ENCODE measurements at places on chromosomes 6 and 20.

- DNase-seq = no peak
These were observed 117.3 kb downstream of the B3GAT2 start for GRCh38 chr6:70839286-70840266.

- no peak for DNase-seq
These were observed 296.4 kb downstream of the PAX1 start for GRCh38 chr20:22001886-22002285.

- no peak for DNase-seq
These were observed 126.0 kb upstream of the RREB1 start for GRCh38 chr6:6981681-6982322.

- peak; percentile 13 for DNase-seq
These were observed at the start of gene PPP1R18 for GRCh38 chr6:30686009-30686907. Gene PPP1R18 (minus strand): TSS chr6:30686645. CDS start chr6:30686018, 627 bp downstream.

- DNase-seq = no peak
These were observed 19.5 kb downstream of the SLC22A1 start for GRCh38 chr6:160141001-160141726.

DNA sequence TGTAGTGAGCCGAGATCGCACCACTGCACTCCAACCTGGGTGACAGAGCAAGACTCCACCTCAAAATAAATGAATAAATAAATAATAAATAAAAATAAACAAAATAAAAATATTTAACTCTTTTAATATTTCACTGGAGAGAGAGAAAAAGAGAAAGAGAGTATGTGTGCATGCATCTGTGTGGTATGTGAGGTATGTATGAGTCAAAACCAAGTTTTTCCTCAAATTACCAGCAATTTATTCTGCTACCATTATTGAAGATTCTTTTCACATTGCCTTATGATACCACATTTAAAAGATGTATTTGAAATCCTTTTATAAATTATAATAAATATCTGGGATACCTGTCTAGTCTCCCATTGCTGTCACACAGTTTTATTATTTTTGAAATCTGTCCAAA, 122.1 kb downstream of the CD164 start:
- DNase-seq = peak; percentile 9

DNA sequence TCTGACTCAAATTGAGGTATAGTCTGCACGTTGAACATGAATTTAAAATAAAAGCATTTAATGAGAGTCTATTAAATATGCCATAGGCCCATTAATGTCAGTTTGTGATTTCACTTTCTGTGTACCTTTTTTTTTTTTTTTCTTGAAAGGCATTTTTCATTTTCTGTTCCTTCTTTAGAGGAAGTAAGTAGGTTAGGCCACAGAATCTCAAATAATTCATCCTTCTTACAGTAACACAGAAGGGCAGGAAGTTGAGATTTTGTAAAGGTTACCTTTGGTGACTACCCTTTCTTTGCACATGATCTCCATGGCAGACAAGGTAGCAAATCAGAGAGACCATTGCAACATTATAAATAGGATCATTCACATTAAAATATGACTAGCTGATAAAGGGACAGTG, 9.6 kb downstream of the L3MBTL3 start:
- no peak for DNase-seq

DNA sequence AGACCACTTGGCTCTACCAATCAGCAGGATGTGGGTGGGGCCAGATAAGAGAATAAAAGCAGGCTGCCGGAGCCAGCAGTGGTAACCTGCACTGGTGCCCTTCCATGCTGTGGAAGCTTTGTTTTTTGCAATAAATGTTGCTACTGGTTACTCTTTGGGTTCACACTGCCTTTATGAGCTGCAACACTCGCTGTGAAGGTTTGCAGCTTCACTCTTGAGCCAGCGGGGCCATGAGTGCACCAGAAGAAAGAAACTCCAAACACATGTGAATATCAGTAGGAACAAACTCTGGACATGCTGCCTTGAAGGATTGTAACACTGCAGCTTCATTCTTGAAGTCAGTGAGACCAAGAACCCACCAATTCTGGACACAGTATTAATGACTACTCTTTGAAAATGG, 89.9 kb upstream of the MBOAT1 start:
- no peak for DNase-seq

DNA sequence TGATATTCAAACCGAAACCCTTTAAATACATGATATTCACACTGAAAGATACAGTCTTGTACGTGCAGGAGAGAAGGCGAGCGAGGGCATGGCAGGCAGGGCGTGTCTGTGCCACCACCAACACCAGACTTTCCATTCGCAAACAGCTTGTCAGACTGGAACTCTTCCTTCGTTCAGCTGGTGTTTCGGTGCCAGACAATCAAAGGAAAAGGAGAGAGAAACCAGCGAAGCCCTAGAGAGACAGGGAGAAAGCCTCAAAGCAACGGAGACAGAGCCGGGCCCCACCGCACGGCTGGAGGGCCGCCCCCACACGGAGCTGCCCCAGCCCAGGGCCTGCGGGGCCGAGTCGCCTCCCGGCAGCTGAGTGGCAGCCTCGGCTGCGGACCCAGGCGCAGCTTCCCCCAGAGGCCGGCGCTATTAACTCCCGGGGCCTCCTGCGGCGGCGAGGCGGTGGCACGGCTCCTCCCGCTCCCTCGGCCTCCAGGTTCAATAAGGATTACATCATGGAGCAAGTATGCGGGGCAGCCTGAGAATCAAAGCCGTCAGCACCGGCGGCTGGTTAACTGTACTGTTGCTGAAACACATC, 32.1 kb upstream of the NR2E1 start:
- peak; percentile 73 for DNase-seq

DNA sequence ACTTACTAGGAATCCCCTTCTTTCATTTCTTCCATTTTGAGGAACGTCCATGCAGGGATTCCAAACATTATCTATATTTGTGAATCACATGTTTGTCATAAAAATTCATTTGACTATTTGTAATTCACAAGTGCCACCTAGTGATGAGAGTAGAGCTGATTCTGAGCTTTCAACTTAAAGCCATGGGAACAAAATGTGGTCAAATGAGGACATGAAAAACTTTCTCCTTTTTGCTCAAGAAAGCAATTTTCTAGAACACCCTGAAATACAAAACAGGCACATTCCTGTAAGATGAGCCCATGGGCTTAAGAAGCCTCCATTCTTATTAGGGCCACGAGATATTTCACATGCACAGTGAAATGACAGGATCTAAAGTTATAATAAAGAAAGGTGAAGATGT, 12.3 kb downstream of the MAP3K7 start:
- no peak for DNase-seq

- DNase-seq = no peak
These were observed 34.8 kb upstream of the PSMF1 start for GRCh38 chr20:1083431-1084080.

- DNase-seq = no peak
These were observed 89.8 kb downstream of the MYB start for GRCh38 chr6:135270676-135271536.

- DNase-seq = no peak
These were observed 15.6 kb upstream of the EYA4 start for GRCh38 chr6:133225560-133225959.

DNA sequence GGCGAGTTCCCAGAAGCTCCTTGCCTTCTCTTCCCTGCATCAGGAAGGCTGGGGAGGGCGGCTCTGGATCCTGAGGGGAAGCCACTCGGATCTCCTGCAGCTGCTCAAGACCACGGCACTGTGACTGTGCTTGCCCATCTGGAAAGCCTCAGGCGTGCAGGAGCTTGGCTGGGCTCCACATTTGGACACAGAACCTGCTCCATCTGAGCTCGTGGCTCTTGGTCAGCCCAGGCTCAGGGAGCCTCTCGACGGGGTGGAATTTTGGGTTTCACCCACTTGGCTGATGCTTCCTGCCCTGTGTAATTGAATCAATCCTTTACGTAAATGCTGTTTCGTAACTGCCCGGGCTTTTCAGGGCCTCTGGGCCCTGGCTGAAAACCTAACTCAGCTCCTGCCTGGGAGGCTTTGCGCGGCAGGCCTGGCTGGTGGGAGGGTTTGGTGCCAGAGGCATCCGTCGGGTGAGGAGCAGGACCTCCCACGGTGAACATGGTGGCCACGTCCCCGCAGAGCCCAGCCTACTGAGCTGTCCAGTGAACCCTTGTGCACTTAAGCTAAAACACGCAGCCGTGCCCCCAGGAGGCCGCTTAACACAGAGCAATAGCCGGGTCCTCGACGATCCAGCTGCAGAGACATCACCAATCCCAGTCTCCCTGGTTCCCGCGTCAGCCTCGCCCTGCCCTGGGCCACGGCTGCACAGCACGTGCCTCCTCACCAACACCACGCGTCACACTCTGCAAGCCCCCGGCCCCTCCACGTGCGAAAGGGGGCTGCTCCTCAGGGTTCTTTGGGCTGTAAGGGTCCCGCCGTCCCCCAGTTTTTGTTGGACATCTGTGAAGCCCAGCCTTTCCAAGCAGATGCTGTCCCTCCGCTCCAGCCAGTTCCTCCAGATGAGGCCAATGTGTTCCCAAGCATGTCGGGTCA, 241.0 kb downstream of the DLL1 start:
- no peak for DNase-seq

- DNase-seq = no peak
These were observed 166.2 kb downstream of the SOX4 start for GRCh38 chr6:21759721-21760120.

DNA sequence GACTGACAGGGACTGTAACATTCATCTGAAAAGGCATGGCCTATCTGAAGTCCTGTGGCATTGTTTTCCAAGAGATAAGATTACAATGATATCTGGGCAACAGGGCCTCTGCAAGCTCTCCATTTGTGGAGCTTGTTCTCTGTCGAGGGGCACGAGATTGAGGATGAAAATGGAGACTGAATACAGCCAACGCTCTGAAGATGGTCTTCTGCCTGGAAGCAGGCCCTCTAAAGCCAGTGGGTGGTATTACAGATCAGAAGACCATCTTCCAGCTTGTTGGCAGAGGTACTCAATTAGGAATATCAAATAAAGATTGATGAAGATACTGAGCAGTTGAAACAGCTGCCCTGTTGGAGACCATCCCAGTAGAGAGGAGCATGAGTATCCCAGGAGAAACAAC, 288.2 kb downstream of the CENPW start:
- DNase-seq = no peak

GRCh38 chr6:96898241-96898851, 655 bp upstream of the NDUFAF4 start:
- no peak for DNase-seq

- no peak for DNase-seq
These were observed 17.5 kb downstream of the GSTA2 start for GRCh38 chr6:52745764-52746201.

DNA sequence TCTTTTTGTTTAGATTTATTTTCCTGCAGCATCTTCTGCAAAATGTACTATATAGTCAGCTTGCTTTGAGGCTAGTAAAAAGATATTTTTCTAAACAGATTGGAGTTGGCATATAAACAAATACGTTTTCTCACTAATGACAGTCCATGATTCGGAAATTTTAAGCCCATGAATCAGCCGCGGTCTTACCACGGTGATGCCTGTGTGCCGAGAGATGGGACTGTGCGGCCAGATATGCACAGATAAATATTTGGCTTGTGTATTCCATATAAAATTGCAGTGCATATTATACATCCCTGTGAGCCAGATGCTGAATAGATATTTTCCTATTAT, 3.2 kb downstream of the FOXC1 start:
- peak; percentile 32 for DNase-seq

DNA sequence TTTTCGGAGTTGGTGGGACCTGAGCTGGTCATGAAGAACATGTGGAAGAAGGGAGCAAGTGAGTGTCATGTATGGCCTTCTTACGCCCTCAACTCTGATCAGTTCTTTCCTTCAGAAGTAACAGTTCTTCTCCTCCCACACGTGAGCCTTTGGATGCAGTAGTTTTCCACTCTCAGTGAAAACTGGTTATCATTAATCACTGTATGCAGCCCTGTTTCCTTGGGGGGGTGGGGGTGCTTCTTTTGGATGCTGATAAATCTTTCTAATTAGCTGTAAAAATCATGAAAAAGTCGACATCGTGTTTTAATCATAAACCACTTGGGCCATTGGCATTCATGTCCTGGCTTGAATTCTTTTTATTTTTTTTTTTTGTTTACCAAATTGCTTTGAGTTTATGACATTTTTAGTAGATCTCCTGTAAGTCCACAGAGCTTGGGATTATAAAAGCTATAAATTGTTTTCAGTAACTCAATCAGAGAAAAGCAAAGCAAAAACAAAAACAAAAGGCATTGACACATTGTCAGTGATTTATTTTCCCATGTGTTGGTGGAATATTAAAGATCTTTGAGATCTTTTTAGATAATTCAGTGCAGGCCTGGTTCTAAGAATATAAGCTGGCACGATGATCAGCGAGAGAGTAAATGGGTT, 84.8 kb downstream of the TRMT11 start:
- DNase-seq = no peak

DNA sequence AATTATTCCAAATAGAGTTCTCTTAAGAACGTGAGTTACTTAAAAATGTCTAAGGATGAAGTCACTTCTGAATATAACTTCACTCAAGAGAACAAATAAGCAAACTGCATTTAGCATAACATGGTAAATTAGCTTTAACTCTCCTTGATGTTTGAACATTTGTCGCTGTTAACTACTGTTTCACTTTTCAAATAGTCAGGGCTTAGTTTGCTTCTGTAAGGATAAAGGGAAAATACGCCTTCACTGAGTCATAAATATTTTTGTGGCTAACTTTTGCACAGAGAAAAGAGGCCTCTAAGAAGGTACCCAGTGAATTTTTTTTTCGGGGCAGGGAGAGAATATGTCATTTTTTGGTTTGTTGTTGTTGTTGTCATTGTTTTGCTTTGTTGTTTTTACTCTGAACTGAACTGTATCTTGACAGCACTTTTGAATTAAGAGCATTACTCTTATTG, 8.1 kb downstream of the PTPN1 start:
- DNase-seq = peak; percentile 39

GRCh38 chr6:122028933-122029522, 370.4 kb upstream of the HSF2 start:
- no peak for DNase-seq

- no peak for DNase-seq
These were observed 84.1 kb downstream of the ZFAND3 start for GRCh38 chr6:37903351-37904340.

DNA sequence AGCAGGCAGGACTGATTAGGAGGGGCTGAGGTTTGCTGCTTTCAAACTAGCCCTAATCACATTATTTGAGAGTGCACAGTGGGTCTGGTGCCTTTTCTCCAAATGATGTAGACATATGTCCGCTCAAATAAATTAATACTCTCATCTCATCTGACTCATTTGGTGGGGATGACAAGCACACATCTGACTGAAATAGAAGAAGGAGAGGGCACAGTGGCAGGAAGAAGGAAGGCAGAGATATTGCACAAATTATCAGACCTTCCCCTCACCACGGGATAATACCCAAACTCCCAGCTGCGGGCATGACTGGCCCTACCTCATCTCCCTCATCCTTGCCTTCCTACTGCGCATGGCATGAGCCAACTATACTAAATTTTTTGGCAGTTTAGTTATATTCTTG, 33.9 kb upstream of the TNFRSF21 start:
- no peak for DNase-seq

DNA sequence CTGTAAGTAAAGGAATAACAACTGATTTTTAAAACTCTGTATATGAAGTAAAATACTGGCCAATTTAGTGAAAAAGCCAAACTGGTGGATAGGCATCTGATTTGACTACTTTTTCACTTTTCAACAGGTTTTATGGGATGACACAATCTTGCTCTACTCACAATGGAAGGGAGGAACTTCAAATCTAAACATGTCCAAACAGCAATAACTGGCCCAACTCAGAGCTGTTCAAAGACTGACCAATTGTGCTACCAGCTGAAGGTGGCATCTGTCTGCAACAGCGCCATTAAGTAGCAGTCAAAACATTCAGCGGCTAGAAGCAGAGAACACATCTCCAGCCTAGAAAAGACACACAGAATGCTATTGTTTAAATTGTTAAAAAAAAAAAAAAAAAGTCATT, 44.6 kb downstream of the SESN1 start:
- DNase-seq = no peak

Data from RCC 7860 (cell line).